Activated CD4-positive, alpha-beta memory T cell treated with anti-CD3 and anti-CD28 coated beads, Interleukin-2, amount 10 ng/mL, durations not matched to agents 7 days and 5 days (primary cell): ENCODE measurements at places on chromosomes 12 and 14. TPM values are rescaled to one million over a fixed set of nuclear protein-coding genes. Genes with fewer than 3 reads are reported as not detected.

GRCh38 chr14:20696764-20697163, 8.2 kb downstream of the ANG start:
- H3K27me3 ChIP-seq, result peaks cover 1% of the 10 kb centered on the region
- H3K36me3 ChIP-seq, result no peaks in the 10 kb centered on the region
- H3K4me3 ChIP-seq, result no peak overlapping the region

DNA sequence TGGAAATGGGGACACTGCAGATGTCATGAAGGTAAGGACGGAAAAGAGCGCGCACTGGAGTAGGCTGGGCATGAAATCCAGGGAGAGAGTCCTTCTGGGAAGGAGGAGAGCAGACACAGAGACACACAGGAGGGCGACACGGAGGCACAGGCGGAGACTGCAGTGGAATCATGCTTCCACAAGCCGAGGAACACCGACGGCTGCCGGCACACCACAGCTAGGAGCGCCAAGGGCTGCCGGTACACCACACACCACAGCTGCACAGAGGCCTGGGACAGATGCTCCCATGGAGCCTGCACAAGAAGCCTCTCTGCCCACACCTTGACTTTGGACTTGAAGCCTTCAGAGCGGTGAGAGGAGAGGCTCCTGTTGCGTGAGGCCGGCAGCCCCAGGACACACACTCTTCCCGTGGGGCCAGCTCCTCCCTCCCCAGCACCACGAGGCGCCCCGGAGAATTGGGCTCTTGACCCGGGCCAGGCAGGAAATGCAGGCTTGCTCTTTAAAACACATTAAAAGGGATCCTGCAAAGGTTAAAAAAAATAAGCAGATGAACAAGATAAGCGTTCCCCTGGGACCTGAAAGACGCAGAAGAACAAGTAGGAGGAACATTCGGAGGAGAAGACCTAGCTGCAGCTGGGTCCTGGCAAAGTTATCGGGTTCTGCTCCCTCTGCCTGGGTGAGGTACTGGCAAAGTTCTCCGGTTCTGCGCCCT, 28.3 kb upstream of the FZD10 start:
- H3K4me3 ChIP-seq, result no peak overlapping the region
- no peaks in the 10 kb centered on the region for H3K36me3 ChIP-seq
- DNase-seq, result no peak

DNA sequence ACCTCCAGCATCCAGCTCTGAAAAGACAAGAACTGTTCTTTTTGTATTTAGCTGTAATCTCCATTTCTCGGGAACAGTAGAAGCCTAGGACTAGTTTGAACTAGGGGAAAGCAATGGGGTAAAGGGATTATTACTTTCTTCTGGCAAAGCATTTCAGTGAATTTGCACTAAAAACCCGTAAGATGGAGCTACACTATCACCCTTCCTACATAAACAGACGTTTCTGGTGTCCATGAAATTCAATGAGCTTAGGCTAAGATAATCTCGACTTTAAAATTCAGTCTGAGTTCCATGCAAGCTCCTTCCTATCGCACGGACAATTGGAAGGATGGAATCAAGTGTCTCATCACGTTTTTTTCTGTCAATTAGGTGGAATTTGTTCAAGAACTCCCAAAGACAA, 24.0 kb downstream of the ACSM4 start:
- H3K27ac ChIP-seq, result no peak overlapping the region
- no peak for DNase-seq
- H3K4me1 ChIP-seq, result peaks cover 14% of the 10 kb centered on the region
- peaks cover 6% of the 10 kb centered on the region for H3K27me3 ChIP-seq
- no peak overlapping the region for H3K4me3 ChIP-seq

DNA sequence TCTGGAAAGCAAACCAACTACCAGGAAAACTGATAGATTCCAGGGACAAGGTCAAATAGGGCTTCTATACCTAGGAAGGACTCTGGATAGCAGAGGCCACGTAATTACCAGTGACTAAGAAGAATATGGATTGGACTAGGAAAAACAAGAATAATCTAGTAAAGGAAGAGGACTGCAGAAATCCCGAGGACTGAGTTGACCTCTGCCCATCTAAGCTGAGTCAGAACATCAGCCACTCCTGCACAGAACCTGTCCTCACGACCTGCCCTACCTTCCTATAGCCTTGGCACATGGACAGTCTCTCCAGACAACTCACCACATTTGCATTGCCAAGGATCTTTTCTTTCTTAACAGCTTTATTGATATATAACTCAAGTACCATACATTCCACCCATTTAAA, 2.3 kb downstream of the OR6J1 start:
- H3K27me3 ChIP-seq, result peaks cover 2% of the 10 kb centered on the region
- no peaks in the 10 kb centered on the region for H3K36me3 ChIP-seq
- H3K4me1 ChIP-seq, result peaks cover 5% of the 10 kb centered on the region
- no peak overlapping the region for H3K4me3 ChIP-seq
- DNase-seq, result no peak

GRCh38 chr14:74964787-74965485, 9.5 kb upstream of the PGF start:
- no peaks in the 10 kb centered on the region for H3K4me1 ChIP-seq
- no peak overlapping the region for H3K27ac ChIP-seq
- no peaks in the 10 kb centered on the region for H3K36me3 ChIP-seq
- no peak overlapping the region for H3K4me3 ChIP-seq

DNA sequence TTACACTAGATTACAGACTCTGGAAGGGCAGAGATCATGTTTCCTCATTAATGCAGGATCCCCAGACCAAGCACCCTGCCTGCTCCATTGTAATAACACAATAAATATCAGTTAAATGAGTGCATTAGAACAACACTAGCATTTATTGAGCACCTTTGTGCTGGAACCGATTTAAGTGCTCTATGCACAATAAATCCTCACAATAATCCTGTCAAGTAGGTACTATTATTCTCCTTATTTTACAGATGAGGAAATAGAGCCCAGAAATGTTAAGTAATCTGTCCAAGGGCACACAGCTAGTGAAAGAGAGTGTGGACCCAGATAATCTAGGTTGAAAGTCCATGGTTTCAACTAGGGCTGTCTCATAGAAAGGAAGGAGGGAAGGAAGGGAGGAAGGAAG, 69.8 kb downstream of the MAP1LC3B2 start:
- H3K36me3 ChIP-seq, result no peaks in the 10 kb centered on the region
- no peaks in the 10 kb centered on the region for H3K4me1 ChIP-seq
- no peak overlapping the region for H3K4me3 ChIP-seq
- no peak for DNase-seq
- no peak overlapping the region for H3K27ac ChIP-seq

GRCh38 chr14:76138119-76138757, 13.5 kb upstream of the GPATCH2L start:
- no peak overlapping the region for H3K4me3 ChIP-seq
- peak; percentile 12 for DNase-seq
- no peak overlapping the region for H3K27ac ChIP-seq
- peaks cover 2% of the 10 kb centered on the region for H3K4me1 ChIP-seq
- H3K27me3 ChIP-seq, result peaks cover 60% of the 10 kb centered on the region
- H3K36me3 ChIP-seq, result no peaks in the 10 kb centered on the region

DNA sequence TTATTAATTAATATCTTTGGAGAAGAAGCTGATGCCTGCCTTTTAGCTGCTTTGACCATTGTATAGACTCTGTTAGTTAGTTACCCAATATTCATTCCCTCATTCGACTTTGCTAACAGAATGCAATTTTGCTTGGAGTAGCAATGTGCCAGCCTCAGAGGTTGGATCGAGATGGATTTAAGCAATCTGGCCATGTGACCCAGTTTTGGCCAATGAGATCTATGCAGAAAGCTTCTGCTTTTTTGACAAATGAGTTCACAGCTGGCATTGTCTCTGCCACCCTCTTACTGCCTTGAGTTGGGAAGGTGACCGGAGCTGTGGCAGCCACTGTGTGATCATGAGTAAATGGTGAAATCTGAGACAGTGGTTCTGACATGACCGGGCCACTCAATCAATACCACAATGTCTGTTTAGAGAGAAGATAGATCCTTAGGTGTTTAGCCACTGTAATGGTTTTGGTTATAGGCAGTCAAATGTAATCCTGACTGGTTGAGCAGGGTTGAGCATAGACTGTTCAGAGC, 74.9 kb upstream of the MED13L start:
- H3K27ac ChIP-seq, result no peak overlapping the region
- no peaks in the 10 kb centered on the region for H3K4me1 ChIP-seq
- H3K4me3 ChIP-seq, result no peak overlapping the region

- no peak overlapping the region for H3K4me3 ChIP-seq
- no peaks in the 10 kb centered on the region for H3K4me1 ChIP-seq
- DNase-seq, result no peak
- no peak overlapping the region for H3K27ac ChIP-seq
- no peaks in the 10 kb centered on the region for H3K27me3 ChIP-seq
- peaks cover 30% of the 10 kb centered on the region for H3K36me3 ChIP-seq
Measured at GRCh38 chr14:60805841-60806430, 71.4 kb downstream of the MNAT1 start.

TPPP2 gene
- not detected for total RNA-seq

CABP1 gene
- 0.45 TPM for total RNA-seq

HOXC11 gene
- total RNA-seq, result not detected

AQP6 gene
- not detected for total RNA-seq

PRIMA1 gene
- not detected for total RNA-seq

KLRG1 gene
- 12.8 TPM for total RNA-seq

SLC38A4 gene
- total RNA-seq, result not detected

ACOT4 gene
- total RNA-seq, result 0.93 TPM

SRGAP1 gene
- total RNA-seq, result not detected
